ENCODE measurements at places on chromosomes 13 and 19. TPM values are rescaled to one million over a fixed set of nuclear protein-coding genes. Genes with fewer than 3 reads are reported as not detected.

GRCh38 chr19:42360787-42361544, 29.1 kb downstream of the CNFN start:
- DNase-seq = no peak

The APOC1 gene
- total RNA-seq = 2.9 TPM

GRCh38 chr13:39407786-39408185, 195.2 kb downstream of the LHFPL6 start:
- DNase-seq = no peak

GRCh38 chr13:45863709-45864590, 12.4 kb upstream of the SIAH3 start:
- no peak for DNase-seq

The GJB2 gene
- total RNA-seq = 0.44 TPM

DNA sequence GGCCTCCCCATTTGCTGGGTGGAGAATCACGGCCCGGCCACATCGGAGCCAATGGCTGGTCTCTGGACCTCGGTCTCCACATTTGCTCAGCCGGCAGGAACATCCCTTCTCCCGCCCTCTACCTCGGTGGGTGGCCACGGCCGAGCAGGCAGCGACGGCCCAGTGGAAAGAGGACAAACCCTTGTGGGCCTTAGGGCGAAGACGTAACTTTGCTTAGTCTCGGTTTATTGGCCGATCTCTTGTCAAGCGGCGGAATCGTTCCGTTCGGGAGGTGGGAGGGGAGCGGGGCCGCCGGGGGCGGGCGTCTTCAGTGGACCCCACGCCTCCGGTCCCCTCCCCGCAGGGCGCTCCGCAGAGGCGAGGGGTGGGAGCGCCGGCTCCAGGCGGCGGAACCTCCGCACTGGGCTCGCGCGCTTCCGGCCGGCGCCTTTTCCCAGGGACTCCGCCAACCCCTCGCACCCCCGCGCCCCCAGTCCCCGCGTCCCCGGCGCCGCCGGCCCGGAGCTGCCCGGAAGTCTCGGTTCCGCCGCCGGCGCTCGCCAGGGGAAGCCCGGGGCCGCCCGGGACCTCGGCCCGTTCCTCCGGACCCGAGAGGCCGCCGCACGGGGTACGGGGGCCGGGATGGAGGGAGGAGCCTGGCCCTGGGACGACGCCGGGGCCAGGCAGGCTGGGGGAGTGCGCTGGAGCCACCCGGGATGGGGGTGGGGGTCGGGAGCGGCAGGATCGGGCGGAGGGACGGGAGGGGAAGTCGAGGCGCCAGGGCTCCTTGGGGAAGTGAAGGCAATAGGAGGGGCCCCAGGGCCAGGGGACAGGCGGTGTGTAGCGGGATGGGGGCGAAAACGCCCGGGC, at the start of gene ZNF580:
ZNF580 (plus strand) TSS at position 426 of the 849 bp plus-strand sequence. CDS start 1,507 bp downstream, outside the sequence.
- DNase-seq = peak; percentile 75

DNA sequence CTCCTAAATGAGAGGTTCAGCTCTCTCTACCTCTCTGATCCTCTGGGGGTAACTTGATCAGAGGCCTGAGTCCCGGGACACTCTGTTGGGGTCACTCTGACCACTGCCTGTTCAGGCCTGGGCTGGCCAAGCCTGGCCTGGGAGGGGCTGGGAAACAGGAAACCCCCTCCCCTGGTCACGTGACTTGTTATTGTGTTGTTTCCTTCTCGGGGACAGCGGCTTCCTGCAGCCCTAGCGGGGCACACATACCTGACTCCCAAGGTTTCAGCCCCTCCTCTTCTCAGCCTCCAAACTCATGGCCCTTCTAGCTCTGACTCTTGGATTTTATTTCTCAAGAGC, at the start of gene USHBP1:
USHBP1 (minus strand) TSS at position 105 of the 339 bp plus-strand sequence. CDS start 446 bp downstream, outside the sequence.
- DNase-seq = peak; percentile 56

GRCh38 chr19:42053037-42053935, 16.7 kb downstream of the GRIK5 start:
- DNase-seq = no peak

DNA sequence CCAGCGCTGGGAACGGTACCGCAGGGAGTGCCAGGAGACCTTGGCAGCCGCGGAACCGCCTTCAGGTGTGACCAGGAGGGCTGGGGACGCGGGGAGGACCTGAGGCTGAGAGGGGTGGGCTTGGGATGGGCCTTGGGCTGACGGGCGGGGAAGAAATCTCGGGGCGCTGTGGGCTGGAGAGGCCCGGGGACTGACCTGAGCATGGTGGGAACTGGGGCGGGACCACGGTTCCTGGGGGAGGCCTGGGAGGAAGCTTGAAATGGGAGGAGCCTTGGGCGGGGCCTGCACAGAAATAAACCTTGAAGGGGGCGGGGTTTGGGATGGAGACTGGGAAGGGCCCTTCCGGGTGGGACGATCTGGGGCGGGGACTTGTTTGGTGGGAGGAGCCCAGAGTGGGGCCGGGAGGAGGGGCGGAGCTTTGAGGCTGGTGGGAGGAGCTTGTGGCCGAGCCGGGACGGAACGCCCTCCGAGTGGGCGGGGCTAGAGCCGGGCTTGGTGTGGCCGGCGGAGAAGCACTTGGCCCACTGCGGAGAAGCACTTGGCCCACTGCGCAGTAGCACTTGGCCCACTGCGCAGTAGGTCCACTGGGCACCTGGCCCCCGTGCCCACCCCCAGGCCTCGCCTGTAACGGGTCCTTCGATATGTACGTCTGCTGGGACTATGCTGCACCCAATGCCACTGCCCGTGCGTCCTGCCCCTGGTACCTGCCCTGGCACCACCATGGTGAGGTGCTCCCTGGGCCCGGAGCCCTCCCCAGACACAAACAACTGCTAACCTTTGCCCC, 2.8 kb downstream of the GIPR start:
- peak; percentile 75 for DNase-seq

The PSG2 gene
- total RNA-seq = not detected

DNA sequence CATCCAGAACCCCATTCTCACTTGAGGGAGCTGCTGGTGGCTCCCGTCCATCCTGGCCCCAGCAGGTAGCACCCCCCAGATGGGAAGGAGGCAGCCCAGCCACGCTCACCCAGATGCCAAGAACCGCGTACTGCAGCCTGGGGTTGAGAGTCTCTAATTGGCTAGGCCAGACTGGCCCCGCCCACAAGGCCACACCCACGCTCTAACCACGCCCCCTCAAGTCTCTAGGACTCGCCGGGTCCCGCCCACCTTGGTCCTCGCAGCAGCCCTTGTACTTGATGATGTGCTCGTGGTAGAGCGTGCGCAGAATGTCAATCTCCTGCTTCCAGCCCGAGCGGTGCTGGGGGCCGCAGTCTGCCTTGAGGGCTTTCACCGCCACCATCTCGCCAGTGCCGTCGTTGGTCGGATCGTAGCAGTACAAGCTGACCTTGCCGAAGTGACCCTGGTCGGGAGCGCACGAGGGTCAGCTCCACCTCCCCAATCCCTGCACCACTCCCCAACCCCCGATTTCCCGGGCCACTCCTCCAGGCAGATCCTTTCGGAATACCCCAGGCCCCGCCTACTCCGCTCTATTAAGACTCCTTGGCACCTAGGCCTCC, 14.5 kb upstream of the ICAM3 start:
- peak; percentile 85 for DNase-seq

- DNase-seq = no peak
Observed at GRCh38 chr13:76813891-76814290, 72.3 kb downstream of the KCTD12 start.

The ZNF253 gene
- total RNA-seq = 7.0 TPM

- DNase-seq = no peak
Observed at GRCh38 chr19:41031916-41032315, 40.8 kb downstream of the CYP2B6 start.

The COL5A3 gene
- total RNA-seq = 4.0 TPM
